ENCODE measurements at places on chromosomes 1 and 21.

DNA sequence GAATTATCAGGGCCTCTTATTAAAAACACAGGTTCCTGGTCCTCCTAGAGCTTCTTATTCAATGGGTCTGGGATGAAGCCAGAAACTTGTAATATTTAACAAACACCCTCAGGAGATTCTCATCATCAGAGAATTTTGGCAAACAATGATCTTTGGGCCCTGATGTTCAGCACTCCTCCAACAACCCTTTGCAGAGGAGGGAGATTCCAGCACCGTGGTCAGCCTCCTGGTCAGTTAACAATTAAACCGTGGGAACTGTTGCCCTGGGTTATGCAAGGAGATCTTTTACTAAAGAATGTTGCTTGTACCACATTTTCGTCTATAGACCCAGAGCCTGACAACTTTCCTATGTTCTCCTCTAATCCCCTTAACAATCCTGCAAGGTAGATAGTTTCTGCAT is 294.4 kb downstream of the PLPP3 start:
- no peak for DNase-seq

- no peak for DNase-seq
These were observed 80.5 kb upstream of the RALGPS2 start for GRCh38 chr1:178644308-178645120.

DNA sequence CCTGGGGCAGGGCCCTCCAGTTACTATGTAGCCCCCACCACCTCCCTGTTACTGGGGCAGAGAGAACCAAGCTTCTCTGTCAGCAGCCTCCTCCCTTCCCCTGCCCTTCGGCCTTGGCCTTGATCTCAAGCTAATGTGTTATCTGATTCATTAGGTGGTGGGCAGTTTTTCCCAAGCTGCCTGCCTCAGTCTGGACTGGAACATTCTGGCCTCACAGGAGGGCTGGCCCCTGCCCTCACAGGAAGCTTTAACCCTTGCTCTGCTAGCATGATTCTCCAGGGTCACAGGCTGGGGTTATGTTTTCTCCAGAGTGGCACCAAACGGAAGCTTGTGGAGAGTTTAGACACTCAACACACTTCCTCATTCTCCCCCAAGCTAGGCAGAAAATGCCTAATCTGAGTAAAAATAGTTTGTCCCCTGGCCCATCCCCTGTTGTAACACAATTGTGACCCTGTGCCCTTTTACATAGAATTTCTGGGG is 37.2 kb upstream of the SLC6A9 start:
- DNase-seq, result no peak

- DNase-seq, result no peak
These were observed 6.8 kb upstream of the LRRN2 start for GRCh38 chr1:204692325-204692840.

DNA sequence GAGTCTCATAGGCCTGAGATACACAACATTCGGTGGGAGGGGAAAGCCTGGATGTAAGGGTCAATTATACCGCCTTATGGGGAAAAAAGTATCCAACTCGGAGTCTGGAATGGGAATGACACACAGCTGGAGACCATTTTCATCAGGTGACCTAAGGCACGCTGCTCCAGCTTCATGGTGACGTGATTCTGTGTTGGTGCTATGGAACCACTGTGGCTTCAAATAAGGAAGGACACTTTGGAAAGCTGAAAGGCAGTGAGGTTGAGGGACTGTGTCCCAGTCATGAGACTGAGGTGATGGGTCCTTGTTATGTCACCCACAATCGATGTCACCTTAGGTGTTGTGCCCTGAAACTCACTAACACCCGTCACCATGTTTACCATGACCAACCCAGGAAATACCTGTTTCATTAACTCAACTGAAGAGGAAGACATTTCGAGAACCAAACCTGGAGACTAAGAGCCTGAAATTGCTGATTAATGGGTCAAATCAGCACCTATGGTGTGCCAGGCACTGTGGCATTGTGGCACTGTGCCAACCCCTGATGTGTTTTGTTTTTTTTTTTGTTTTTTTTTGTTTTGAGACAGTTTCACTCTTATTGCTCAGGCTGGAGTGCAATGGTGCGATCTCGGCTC is 54.5 kb downstream of the IRF2BP2 start:
- DNase-seq, result no peak

GRCh38 chr1:94608852-94609530 is 67.4 kb upstream of the F3 start:
- no peak for DNase-seq

All from stimulated activated CD4-positive, alpha-beta T cell treated with anti-CD3 and anti-CD28 coated beads, TNF-alpha, amount 100 ng/mL, for 1 hour (primary cell).